ENCODE measurements at places on chromosomes 6 and 20.

DNA sequence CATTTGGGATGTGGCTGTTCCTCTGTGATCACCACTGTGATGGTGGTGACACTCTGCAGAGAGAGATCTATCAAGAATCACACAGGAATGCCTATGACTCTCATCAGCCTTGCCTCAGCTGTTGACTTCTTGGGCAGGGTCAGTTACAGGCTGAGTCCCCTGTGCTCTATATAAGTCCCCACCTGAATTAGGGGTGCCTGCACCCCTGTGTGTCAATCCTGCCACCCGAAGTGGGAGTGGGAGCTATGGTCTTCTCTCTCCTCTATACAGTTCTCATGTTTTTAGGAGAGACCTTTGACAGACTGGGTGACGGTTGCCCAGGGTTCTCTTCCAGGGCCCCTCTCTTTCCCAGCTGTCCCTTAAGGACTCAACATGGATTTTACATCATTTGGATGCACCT, 173.8 kb downstream of the ZDHHC14 start:
- no peak for DNase-seq

GRCh38 chr6:40431706-40432105, 155.5 kb downstream of the LRFN2 start:
- no peak for DNase-seq

- DNase-seq = no peak
Measured at GRCh38 chr6:5667737-5668136, 339.0 kb downstream of the NRN1 start.

- DNase-seq = no peak
Measured at GRCh38 chr20:10367693-10367942, 66.4 kb downstream of the MKKS start.

DNA sequence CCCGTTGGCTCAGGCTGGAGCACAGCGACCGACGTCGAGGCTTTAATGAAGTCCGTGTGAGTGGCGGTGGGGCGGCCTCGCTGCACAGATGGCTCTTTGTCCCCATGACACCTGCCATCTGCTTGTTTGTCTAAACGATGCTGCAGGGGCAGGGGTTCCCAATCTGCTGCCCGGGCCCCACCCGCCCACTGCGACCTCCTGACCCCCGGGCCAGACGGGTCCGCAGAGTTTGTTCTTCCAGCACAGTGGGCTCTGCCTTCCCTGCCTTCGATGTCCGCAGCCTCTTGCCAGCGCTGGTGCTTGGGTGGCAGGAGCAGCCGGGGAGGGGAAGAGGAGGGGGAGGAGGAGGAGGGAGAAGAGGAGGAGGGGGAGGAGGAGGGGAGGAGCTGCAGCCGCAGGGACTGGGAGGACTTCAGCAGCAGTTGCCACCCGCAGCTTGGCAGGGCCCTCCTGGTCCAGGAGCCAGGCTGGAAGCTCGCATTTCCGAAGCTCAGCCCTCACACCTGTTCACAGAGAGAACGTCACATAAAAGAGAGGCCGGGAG, 210.0 kb downstream of the DLL1 start:
- no peak for DNase-seq

DNA sequence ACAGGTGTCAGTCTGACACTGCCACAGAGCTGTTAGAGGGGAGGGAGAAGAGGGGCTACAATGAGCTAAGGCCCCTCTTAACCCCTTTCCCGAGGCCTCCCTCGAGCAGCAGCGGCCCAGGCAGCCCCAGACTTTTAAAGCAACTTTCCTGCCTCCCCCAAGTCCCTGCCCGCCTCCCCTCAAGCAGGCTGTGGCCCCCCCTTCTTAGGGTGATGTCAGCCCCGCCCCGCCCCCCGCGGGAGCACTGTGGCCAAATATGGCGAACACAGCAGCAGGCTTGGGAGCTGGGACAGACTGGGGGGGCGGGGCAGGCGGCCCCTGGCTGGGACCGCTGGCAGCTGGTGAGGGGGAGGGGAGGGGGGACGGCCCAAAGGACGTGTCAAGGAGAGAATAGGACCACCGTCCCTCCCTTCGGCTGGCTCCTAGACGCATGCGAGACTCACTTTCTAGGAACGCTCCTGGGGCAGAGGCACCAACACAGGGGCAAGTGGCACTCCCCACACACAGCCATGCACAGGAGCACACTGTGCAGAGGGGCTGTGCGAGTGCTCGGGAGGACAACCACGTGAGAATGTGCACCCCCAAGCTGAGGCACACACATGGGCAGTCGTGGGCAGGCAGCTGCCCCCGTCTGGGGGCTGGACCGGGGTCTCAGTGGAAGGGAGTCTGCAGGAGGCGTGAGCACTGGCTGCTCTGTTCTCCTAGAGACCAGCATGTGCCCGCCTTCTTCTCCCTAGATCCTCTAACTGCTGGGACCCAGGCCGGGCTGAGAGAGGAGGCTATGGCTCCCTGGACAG, 6.7 kb downstream of the TEAD3 start:
- DNase-seq = no peak

- DNase-seq = peak; percentile 75
Measured at GRCh38 chr20:25247000-25247517, 826 bp upstream of the PYGB start.

DNA sequence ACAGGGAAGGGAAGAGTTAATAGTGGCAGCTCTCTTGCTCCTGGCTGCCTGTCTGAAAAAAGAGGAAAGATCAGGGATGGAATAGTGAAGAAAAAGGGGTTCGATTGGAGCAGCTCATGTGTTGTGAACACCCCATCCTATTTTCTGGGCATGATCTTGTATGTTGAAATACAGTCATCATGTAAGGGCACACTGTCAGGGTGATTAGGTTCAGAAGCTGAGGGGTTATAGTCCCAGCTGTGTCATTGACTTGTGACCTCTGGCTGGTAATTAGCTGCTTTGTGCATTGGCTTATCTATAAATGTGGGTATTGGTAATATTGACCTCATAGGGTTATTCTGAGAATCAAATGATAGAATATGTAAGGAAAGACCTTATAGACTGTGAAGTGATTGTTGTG, 30.1 kb downstream of the PHF20 start:
- DNase-seq = no peak

DNA sequence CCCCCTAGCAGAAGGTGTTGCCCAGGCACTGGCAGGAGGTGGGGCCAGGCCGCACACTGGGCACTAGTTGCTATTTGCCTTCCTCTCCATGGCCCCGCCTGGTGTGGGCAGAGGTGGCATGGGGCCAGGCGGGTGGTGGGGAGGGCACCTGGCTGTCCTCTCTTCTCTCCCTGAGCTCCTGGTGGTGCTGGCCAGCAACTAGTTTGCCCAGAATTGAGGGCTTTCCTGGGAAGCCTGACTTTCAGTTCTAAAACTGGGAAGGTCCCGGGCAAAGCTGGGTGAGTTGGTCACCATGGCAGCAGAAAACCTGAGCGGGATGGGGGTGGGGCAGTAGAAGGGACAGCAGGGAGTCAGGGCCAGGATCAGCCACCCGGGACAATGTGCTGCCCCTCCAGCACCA, 48.2 kb downstream of the RBM38 start:
- DNase-seq = no peak

GRCh38 chr20:32918296-32918695, 59.6 kb downstream of the EFCAB8 start:
- no peak for DNase-seq
